ENCODE measurements at places on chromosomes 1 and 21. TPM values are rescaled to one million over a fixed set of nuclear protein-coding genes. Genes with fewer than 3 reads are reported as not detected.

GRCh38 chr1:1435911-1436629, 580 bp downstream of the VWA1 start:
- no peak for DNase-seq

GRCh38 chr1:211910913-211911485, 80.4 kb upstream of the LPGAT1 start:
- DNase-seq: no peak

GRCh38 chr1:92857817-92858216, 26.0 kb downstream of the RPL5 start:
- no peak for DNase-seq

DNA sequence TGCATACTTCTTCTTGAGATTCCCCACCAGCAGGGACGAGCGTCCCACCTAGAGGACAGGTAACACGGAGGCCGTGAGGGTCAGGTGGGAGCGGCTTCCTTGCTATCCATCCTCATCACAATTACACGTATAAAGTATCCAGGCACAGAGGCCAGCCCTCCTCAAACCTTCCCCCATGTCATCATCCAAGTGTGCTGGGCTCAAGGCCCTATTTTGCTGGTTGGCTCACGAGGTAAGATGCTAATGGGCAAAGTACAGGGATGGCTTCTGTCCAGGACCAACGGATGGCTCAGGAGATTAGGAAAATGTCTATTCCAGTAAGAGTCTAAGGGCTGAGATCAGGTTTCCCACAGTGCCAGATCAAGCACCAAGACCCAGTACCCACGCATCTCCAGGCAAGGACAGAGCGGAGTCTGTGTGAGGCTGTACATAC, 11.5 kb upstream of the A3GALT2 start:
- DNase-seq: no peak

DNA sequence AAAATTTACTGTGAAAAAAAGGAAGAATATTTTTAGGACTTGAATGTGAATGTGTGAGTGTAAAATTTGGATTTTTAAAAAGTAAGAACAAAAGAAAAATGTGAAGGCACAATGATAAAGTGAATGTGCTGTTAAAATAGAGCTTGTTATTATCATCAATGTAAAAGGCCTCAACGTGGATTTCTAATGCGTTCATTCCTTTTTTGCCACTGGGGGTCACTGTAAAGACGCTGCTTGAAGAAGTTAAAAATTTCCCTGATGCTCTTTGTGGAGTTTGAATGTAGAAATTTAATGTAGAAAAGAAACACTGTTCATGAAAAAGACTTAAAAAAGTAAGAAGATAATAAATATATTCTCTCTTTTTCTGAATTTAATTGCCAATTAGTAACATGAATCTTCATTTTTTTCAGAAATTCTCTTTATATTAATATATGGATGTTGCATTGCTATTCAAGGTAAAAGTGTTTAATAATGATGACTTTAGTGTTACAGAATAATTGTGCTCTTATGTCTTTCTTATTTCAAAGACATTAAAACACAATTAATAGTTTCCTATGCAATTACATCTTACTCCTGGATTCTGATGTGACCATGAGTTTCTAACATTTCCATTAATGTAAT, 161.5 kb downstream of the DNM3 start:
- no peak for DNase-seq

DNA sequence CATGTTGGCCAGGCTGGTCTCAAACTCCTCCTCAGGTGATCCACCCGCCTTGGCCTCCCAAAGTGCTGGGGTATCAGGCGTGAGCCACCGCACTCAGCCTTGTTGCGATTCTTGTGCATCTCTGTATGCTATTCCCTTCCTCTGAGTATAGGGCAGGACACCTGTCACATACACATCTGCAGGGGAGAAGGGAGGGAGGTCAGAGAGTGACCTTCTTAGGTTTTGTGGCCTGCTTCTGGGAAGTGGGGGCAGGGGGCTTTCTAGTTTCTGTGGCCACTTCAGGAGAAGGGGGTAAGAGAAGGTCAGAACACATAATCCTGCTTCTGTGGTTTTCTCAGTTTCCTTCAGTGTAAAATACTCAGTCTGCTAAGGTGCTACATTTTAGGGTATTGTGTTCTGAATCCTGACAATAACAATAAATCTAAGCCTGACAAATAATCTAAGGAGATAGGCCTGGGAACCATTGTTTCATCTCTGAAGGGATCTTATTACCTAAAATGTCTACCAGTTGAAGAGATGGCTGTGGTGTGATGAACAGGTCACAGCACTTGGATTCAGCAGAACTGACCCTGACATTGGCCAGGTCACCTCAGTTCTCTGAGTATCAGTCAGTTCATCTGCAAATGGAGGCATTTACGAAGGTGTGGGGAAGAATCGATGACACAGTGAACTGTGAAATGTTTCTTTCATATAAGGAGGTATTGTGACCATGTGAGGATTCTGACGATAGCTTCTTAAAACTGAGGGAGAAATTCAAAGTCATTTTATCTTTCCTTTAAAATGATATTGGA, 212.6 kb upstream of the L1TD1 start:
- no peak for DNase-seq

EPS8L3 gene
- not detected for total RNA-seq

ZSCAN20 gene
- total RNA-seq: 3.6 TPM

DENND2C gene
- total RNA-seq: 43.0 TPM

RNF2 gene
- total RNA-seq: 23.4 TPM

S100A1 gene
- total RNA-seq: 8.7 TPM
